Activated CD4-positive, alpha-beta T cell treated with anti-CD3 and anti-CD28 coated beads, Interleukin-2, amount 10 ng/mL, durations not matched to agents 24 days and 14 days (primary cell): ENCODE measurements at places on chromosomes 4 and X.

GRCh38 chrX:15714529-15714928 is 23.5 kb upstream of the CA5B start:
- no peak for DNase-seq

DNA sequence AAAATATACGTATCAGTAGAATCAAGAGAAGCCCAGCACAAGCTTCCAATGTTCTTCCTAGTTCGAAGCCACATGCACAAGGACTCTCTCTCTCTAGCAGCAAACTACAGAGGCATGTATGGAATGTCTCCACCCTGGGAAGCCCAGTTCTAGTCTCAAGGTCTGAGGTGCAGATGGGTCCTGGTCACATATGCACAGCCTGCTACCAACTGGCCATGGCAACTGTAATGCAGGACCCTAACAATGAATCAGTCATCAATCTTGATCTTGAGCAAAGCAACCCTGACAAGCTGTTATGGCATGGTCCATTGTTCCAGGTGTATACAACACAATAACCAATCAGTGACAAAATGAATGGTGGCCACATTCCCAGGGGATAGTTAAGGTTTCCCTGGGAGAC is 55.8 kb downstream of the MBNL3 start:
- DNase-seq, result no peak

- DNase-seq, result no peak
These were observed 21.4 kb downstream of the ZCCHC13 start for GRCh38 chrX:74325130-74326059.

DNA sequence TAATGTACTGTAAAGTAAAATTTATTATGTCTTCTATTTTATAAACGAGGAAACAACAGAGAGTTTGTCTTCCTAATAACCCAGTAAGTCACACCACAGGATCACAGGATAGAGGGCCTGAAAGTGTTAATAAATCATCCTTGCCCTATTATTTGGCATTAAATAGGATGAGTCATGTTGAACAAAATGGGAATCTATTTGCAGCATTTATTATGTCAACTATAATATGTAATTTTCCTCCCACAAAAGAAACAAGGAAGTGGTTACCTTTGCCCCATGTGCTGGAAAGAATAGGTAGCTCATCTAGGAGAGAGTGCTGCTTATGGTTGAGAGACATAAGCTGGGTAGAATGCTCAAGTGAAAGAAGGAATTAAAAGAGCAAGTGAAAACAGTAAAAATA is 237.6 kb upstream of the NDST3 start:
- DNase-seq, result no peak

DNA sequence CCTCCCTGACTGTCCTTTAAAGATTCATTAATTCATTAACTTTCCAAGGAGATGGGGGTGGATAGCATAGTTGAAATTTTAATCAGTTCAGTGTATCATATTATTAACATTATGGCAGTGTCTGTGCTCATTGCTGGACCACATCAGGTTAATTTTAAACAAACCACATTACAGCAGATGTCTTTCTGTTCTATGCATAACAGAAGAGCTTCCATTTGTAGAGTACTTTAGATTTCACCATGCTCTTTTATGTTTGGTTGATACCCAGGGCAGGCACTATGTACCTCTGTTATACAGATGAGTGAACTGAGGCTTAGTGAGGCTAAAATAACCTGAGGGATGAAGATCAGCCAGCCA is 41.1 kb downstream of the AFF2 start:
- DNase-seq, result no peak

DNA sequence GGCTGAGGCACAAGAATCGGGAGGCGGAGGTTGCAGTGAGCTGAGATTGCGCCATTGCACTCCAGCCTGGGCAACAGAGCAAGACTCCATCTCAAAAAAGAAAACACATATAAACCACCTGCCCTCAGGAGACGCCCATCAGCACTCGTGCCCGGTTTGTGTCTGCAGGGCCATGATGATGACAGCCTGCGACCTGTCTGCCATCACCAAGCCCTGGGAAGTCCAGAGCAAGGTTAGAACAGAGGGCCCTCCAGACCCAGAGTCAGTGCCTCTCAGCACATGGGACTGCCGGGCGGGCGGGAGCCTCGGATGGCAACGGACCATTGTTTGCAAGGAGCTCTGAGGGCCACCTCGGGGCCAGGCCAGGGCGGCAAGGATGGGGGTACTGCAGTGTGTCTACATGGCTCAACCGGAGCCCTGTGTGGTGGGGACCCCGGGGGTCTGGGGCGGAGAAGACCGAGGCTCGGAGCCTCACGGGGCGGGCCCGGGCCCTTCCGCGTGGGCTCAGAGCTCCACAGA is 9.3 kb downstream of the ATP5ME start:
- DNase-seq, result no peak

DNA sequence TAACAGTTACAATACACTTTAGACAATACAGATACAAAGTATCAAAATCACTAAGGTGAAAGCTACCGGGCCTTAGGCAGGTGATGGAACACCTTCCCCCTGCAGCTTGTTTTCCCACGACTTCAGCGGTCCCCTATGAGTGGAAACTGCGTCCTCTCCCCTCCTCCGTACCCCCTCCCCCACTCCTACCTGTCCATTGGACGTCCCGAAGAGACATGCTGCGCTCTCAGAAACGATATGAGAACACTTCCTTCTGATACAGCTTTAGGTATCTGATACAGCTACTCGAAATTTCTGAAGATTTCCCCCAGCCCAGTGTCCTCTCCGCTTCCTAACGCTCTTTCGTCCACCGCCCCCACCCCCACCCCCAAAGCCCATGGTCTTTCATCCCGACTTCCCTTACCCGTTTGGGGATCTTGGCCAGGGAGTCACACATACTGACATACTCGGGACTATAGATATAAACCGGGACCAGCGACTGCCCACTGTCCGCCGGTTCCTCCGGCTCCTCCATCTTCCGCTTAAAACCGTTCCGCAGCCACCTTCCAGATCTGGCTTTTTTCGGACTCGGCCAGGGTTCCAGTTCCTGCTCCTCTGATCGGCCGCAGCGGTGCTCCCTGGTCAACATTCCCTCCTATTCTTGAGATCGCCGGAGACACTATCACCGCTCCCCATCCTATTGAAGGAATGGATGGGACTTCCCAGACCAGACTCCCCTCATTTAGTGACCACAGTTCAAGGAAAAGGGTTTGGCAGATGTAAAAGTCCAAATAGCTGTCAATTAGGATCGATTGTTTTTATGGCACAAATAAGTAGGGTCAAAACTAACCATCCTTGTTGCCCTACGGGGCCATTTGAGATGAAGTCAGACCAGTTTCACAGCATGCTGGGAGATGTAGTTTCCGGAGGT is at the start of gene HDAC8:
Gene HDAC8, minus strand, starts transcription at position 596 of the 910 bp plus-strand sequence. Its CDS starts 82 bp downstream, at position 514.
- peak; percentile 85 for DNase-seq

DNA sequence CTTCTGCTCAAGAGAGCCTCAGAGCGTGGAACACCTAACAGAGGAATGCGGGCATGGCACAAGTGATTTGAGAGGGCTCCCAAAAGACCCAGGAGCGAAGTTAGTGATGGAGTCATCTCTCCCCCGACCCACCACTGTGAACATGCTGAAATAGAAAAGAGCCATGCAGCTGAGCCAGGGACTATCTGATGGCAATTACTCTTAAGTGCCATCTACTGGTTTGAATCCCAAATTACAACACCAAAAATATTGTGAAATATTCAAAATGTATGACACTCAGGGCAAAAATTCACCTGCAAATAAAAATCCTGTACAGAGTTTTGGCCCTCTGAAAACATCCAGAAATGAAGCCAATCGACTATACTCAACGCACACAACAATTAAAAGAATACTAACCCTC is 2038.9 kb upstream of the ADGRL3 start:
- no peak for DNase-seq

DNA sequence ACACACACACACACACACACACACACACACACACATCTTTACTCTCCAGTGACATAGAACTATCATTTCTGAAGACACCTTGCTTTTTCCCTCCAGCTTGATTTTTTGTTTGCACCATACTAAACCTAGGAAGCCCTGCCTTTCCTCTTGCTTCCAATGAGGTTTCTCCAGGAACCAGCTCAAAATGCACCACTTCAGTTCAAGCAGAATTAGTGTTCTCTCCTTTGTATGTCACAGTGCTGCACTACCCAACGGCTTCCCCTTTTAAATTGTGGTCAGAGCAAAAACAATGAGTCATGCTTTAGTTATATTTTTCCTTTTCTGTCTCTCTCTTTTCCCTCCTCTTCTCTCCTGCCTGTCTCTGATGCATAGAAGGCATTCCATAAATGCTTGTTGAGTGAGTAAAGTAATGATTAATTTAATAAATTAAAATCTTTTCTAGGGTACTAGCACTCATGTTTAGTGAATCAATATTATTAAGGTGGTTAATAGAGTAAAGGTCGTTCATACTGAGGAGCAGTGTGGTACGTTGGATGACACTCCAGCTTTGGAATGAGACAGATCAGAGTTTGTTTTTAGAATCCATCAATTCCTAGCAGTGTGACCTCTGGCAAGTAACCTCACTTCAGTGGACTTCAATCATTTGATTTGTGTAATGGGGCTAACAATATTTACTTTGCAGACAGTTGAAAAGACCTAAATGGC is 5.9 kb downstream of the RTL3 start:
- DNase-seq, result peak; percentile 63

DNA sequence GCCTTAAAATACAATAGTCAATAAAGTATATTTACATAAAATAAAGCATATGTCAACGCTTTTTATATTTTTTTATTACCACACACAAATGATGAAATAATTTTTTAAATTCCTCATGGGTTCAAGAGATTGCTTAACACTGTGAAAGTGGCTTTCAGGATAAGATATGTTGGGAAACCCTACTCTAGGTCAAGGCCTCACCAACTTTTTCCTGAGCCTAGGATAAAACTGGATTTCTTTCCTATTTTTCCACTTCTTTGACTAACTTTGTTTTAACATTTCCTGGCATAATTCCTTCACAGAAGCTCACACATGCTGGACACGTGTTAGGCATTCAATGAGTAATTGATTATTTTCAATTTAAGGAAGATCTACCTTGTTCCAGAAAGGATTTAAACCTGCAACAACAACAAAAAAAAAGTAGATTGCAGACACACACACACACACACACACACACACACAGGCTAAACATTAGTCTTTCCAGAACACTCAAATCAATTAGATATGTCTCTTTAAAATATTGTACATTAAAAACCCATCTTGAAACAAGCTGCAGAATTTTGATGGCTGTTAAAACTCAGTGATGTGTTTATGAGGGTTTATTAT is 9.1 kb downstream of the KLB start:
- no peak for DNase-seq

- peak; percentile 70 for DNase-seq
These were observed 886 bp upstream of the WWC2 start for GRCh38 chr4:183098019-183098722.

- no peak for DNase-seq
These were observed 2.7 kb downstream of the CRMP1 start for GRCh38 chr4:5890063-5890727.

DNA sequence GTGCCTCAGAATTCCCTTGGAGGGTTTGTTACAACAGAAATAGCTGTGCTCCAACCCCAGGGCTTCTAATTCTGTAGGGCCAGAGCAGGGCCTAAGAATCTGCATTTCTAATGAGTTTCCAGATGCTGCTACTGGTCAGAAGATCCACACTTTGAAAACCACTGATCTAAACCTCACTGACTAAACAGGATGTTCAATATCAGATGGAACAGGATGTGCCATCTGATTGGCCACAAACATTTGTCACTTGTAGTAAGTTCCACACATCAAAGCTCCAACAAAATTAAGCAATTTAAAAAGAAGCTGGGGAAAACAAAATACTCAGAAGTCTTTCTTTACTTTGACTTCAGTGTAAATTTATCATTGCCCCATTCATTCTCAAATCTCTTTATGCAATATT is 14.3 kb downstream of the CASK start:
- DNase-seq, result peak; percentile 64
